ENCODE measurements at places on chromosomes 4 and X.

- DNase-seq = no peak
These were observed 98.1 kb upstream of the EGFL6 start for GRCh38 chrX:13471269-13471668.

DNA sequence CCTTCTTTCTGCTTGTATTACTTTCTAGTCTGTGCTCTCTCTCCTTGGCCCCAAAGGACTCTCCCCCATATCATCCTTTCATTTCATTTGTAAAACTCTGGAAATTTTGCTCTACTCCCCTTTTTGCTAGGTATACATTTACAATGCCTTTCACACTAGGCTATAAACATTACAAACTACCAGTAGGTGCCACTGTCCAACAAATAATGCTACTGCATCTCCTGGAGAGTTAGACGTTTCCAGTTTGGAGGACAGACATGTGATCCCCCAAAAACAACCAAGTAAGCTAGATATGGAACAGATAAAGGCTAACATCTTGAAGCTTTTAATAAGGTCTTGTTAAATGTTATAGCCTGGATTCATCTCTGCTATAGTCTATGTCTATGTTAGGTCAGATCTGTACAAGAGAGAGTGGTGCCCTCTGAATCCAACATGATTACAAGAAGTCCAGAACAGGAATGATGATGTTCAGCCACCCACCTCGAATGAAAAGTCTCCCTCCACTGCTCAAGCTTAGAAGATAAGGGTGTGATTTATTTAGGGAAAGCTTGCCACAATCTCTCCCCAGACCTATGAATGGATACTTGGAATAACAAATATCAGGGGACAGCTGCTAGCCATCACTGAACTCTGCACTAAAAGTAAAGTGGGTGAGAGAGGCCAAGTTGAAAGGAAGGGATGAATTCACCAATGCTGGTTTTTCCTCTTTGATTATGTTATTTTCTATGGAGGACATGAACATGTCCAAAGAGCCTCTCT, 14.3 kb downstream of the CBR4 start:
- DNase-seq = no peak

DNA sequence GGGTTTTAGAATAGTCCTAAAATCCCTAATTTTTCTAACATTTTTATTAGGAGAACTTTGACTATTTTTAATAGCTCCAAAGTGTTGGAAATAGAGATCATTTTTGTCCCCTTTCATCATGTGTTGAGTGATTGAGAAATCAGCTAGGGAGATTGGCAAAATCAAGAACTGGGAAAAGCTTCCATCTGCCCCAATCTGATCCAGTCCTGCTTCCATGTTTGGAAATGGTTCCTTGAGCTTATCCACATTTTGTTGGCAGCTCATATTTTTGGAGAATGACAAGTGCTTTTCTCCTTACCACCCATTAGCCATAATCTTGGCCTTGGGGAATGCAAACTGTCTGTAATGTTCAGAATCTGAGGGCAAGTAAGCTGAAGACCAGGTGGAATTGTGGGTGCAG, 73.9 kb downstream of the SYNPO2 start:
- no peak for DNase-seq

DNA sequence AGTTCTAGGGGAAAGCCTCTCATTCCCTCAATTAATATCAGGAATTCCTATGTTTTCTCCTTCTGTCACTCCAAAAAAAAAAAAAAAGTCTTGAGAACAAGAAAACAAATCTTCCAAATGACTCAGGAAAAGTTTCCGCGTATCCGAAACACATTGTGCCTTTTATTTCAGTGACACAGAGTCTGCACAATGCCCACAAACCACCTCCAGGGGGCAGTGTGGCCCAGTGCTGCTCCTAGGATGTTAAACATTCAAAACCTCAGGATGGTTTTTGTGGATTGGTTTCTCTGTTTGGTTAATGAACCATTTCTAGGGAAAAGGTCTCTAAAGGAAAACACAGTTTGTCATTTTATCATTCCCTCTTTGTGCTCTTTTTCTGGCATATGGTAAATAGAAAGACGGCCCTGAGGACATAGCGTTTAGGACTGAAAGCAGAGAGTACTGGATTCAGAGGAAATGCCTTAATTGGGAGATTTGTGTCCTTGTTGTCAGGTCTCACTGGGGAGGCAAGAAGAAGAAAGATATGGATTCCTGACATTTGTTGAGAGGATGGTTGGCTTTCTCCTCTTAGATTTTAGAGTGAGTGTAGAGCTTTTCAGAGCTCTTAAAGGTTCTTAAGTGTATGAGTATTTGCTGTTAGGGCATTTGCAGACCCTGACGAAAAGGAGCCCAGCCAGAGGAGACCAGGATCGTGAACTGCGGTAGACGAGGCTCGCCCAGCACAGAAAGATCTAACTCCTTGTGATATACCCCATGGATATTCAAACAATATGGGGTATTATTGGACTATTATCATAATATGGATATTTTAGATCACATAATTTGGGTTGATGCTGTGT, 65.7 kb upstream of the MAP9 start:
- DNase-seq = peak; percentile 23

DNA sequence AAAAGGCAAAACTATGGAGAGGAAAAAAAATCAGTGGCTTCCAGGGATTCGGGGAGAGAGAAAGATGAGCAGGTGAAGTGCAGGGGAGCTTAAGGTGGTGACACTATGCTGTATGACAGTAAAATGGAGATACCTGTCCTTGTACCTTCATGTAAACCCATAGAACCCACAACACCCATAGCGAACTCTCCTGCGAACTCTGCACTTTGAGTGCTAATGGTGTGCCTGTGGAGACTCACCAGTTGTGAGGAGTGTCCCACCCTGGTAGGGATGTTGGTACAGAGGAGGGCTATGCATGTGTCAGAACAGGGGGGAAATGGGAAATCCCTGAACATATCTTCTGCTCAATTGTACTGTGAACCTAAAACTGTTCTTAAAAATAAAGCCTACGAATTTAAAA, 42.8 kb downstream of the HMX1 start:
- DNase-seq = no peak

GRCh38 chrX:132561483-132561882, 72.6 kb upstream of the MBNL3 start:
- no peak for DNase-seq

Measured in caudate nucleus (tissue), 63 donors.